ENCODE measurements at places on chromosomes 5 and 9.

DNA sequence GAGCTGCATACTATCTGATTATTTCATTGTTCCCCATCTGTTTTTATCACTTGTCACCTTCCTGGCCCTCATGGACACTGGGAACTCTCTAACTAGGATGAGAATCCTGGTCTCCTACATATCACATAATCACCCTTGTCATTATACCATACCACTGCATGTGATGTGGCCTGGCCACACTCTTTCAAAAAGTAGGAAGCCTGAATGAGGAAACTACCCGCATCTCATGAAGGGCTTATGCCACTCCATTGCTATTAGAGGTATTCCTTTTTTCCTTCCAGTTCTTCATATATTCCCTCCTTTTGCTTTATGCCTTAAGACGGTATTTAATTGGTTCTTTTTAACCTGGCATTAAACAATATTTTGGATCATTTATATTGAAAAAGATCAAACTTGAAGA, 1341.4 kb upstream of the NUDT12 start:
- DNase-seq = no peak

GRCh38 chr9:78671785-78672184, 374.9 kb downstream of the PSAT1 start:
- DNase-seq = no peak

DNA sequence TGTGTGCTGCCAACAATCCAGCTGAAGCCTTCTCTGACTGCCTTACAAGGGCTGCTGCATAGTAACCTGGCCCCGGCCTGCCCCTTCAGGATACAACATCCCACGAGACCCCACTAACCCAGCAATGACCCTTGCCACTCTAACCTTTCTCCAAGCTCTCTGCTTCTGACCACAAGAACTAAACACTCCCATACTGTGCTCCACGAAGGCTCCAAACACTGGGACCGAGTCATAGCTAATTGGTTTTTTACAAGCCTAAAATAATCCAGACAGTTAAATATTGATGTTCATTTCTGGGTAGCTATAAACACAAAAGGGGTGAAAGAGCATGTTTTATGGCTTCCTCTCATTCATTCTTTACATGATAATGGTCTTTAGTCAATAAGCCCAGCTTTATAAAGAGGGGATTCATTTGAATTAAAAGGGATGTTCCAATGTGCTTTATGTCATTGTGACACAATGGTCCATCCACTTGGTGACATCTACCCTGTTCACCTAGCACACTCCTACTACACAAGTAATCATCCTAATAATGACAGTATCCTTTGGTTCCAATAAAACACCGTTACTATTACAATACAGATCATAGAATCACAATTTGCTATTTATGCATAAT, 16.2 kb upstream of the TLE4 start:
- DNase-seq = no peak

DNA sequence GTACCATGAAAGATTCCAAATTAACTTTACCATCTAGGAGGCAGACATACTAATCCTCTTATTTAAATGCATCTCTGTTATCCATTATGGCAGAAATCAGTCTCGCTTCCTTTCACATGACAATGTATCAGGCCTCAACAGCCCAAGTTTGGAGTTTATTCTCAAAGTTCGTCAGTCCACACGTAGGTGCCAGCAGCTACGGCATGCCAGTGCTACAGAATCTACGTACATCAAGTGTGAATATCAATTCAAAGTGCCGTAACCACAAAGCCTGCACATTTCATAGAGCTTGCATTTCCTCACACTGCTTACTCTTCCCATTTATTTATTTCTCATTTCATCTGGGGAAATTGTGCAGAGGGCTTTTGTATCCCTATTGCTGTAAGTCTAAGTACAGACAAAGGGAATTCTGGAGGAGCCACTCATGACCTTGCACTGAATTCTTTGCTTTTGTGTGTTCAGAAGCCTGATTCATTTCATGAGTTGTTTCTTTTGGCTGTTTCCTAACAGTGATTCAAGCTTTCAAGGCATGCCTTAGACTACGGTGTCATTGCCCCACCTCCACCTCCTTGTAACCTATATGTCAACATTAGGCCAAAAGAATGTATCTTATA, 10.0 kb downstream of the ENC1 start:
- DNase-seq = no peak

DNA sequence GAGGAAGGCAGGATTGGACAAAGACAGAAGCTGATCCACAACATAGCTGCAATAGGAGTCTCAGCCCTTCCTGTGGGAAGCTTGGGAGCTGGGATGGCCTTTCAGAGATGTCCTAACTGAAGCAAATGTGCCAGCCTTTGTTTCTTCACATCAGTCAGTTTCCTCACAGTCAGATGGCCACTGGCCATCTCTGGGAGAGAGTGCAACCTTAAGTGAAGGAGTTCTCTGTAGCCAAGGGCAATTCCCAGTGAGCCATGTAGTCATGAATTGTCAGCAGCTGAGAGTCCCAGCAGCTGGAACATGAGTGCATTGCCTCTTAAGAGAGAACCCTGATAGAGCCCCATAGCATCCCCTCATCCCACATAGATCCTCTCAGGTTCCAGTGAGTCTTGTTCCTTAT, 89.1 kb upstream of the LIFR start:
- no peak for DNase-seq

GRCh38 chr5:29794141-29794787, 1399.2 kb upstream of the CDH6 start:
- no peak for DNase-seq

- no peak for DNase-seq
Measured at GRCh38 chr5:67306965-67307607, 110.5 kb upstream of the CD180 start.

DNA sequence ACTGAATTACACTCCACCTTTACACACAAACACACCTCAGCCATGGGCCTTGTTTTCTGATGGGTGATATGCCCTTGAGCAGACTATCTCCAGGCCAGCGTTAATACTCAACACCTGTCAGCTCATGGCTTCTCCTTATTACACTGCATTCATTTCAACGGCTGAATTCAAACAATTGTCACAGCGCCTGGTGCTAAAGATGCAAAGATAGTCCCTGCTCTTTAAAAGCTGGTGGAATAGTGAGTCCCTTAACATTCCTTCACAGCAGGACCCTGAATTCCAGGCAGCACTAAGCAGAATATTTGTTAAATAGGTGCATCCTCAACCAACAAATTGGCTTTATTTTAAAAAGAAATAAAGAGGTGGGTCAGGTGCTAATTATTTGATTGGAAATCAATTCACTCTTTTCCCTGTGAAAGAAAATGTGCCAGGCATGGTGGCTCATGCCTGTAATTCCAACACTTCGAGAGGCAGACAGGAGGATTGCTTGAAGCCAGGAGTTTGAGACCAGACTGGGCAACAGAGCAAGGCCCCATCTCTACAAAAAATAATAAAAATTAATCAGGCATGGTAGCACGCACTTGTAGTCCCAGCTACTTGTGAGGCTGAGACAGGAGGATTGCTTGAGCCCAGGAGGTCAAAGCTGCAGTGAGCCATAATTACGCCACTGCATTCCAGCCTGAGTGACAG, 155.7 kb upstream of the EFNA5 start:
- DNase-seq = no peak

- no peak for DNase-seq
Measured at GRCh38 chr5:62577488-62577887, 1.1 kb upstream of the LRRC70 start.

DNA sequence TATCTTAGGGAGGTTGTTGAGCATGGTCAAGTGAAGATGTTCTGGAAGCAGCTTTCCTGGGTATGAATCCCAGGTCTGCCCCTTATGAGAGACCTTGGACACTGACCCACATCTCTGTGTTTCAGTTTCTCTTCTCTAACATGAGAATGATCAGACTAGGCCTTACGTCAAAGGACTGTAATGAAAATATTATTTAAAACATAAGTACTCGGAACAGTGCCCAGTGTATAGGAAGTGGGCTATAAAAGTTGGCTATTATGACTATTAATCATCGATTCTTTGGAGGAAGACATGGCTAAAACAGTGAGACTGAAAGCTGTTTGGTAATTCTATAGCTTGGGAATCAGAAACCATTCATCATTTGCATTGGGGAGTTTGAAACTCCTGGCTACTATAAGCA, 65.3 kb upstream of the MYO10 start:
- DNase-seq = no peak

DNA sequence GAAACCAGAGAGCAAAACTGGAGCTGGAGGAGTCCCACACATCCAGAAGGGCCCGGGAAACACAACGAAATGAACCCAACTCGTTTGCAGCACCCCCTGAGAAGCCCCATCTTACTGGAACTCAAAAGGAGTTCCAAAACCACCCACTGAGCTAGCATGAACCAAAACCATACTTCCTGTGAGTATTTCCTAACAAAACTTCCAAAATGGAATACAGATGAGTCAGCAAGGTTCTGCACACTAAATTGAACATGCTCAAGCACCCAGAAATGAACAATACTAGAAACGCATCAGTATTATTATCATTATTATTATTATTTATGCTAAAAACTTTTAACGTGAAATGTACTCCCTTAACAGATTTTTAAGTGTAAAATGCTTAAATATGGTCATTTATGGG, 8.0 kb upstream of the SPOCK1 start:
- DNase-seq = no peak

All from HS-27A (cell line).